ENCODE measurements at places on chromosomes 11 and 22. TPM values are rescaled to one million over a fixed set of nuclear protein-coding genes. Genes with fewer than 3 reads are reported as not detected.

DNA sequence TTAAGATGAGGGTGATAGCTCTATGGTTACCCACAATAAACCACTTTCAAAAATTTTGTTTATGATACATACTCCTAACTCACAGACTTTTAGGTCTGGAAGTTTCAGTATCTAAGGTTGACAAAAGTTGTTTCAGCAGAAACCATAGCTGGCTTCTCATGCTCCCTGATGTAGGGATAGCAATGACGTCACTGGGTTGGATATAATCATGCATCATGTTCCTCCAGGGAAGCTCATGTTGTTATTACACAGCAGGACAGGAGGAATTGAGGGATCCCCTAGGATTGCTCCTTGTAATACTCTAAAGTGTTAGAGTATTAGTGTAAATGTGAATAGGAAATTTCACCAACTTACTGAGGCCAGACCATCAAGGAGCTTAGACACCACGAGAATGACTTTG is 23.6 kb downstream of the APOL3 start:
- no peak overlapping the region for H3K27ac ChIP-seq
- no peak for DNase-seq
- no peaks in the 10 kb centered on the region for H3K27me3 ChIP-seq
- H3K4me3 ChIP-seq, result no peak overlapping the region
- H3K36me3 ChIP-seq, result peaks cover 13% of the 10 kb centered on the region

DNA sequence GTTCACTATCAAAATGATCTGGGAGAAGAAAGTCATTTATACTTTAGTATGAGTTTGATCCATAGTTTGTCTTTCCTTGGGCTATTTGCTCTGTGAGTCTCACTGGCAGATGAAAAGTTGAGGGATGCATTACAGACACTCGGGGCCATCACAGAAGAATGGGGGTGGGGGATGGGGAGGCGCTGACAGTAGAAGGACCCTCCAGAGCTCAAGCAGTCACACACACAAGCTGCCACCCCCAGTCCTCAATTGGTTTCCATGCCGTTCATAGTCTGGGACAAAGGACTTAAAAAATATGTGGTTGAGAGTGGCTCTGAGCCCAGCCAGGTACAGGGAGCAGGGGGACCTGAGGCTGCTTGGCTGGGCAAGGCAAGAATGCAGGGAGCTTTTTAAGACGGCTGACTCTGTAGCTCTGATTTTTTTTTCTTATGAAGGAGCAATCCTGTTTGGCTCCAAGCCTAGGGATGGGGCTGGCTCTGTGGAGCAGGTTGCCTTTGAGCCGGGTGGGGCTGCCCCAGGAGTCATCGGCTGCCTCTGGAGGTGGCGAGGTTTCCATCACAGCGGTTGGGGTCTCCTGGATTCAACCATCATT is 13.3 kb upstream of the ANO1 start:
- DNase-seq, result no peak
- peaks cover 17% of the 10 kb centered on the region for H3K27me3 ChIP-seq
- H3K27ac ChIP-seq, result no peak overlapping the region
- no peak overlapping the region for H3K4me3 ChIP-seq
- no peaks in the 10 kb centered on the region for H3K36me3 ChIP-seq
- no peaks in the 10 kb centered on the region for H3K4me1 ChIP-seq

- peak; percentile 23 for DNase-seq
- H3K36me3 ChIP-seq, result no peaks in the 10 kb centered on the region
- no peaks in the 10 kb centered on the region for H3K4me1 ChIP-seq
Measured at GRCh38 chr11:66878474-66878873, 21.6 kb downstream of the LRFN4 start.

The LRRC4C gene
- not detected for total RNA-seq

The GSC2 gene
- total RNA-seq, result not detected
